ENCODE measurements at places on chromosomes 2 and 18. TPM values are rescaled to one million over a fixed set of nuclear protein-coding genes. Genes with fewer than 3 reads are reported as not detected.

GRCh38 chr2:187962538-187962937 is 329.1 kb upstream of the GULP1 start:
- no peak for DNase-seq

GRCh38 chr18:75003039-75003438 is 205.9 kb downstream of the PTGR3 start:
- no peak for DNase-seq

DNA sequence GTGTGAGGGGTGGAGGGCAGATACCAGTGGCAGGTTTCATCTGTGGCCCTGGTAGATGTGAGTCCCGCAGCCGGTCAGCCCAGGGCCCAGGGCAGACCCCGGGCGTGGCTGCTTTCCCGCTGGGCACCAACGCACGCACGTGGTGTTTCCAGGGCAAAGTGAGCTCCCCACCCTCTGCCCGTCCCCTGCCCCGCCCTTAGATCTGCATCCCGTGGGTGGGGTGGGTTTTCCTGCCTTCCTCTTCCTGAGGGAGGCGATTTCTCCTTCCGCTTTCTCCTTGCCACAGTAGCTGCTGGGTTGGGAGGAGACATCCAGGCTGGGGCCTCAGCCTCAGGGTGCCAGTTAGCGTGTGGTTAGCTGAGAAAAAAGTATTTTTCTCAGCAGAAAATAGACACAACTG is 49.6 kb downstream of the ODC1 start:
- DNase-seq, result no peak

DNA sequence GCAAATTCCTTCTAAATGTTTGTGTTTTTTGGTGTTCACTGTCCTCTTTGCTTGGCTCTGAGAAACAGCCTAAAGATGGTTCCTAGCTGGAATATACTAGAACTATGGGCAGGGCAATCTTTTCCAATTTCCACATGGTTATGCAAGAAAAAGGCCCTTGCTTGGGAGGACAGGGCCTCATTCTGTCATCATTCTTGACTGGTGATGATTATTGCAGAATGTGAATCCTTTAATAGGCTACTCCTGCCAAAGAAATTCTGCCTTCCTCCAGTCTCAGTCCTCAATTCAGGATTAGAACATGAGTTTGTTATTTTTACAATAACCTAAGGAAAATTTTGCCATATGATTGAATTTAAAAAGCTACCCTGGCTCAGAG is 218.7 kb downstream of the HNMT start:
- no peak for DNase-seq

- DNase-seq, result no peak
Measured at GRCh38 chr2:88852753-88853402, 161.4 kb downstream of the RPIA start.

- DNase-seq, result no peak
Measured at GRCh38 chr2:201122276-201122675, 6.3 kb downstream of the CFLAR start.

DNA sequence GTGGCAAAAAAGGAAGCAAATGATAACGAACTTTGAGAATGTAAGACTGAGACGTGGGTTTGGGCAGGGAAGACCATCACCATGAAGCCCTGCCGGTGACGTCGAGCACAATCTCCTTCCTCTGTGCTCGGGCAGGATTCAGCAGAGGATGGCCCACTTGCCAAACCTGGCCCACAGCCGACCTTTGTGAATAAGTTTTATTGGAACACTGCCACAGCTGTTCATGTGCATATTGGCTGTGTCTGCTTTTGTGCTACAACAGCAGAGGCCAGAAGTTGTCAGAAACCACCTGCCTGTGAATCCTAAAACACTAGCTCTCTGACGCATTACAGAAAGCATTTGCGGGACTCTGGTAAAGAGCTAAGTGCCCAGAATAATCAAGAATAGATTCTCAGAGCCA is 223.9 kb downstream of the MYT1L start:
- peak; percentile 3 for DNase-seq

DNA sequence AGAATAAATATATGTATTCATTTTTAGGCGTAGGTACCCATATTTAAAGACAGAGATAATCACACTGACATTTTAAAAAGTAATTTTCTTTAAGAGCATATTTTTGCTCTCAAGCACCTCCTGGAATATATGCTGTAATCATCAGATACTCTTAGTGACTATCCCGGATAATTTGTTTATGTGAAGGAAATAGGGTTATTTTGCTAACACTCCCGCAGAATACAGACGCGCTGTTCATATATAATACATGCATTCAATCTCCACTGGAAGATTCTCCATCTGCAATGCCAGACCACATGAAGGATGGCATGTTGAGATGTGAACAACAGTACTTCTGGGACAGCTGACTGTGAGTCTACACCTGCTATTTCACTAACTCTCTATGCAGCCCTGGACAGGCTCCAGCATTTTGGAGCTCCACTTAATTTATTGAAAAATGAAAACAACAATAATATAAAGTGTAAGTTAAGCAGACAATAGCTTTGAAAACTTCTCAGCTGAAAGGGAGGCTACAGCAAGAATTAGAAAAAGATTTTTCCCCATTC is 430.6 kb downstream of the TMX3 start:
- DNase-seq, result peak; percentile 70

DNA sequence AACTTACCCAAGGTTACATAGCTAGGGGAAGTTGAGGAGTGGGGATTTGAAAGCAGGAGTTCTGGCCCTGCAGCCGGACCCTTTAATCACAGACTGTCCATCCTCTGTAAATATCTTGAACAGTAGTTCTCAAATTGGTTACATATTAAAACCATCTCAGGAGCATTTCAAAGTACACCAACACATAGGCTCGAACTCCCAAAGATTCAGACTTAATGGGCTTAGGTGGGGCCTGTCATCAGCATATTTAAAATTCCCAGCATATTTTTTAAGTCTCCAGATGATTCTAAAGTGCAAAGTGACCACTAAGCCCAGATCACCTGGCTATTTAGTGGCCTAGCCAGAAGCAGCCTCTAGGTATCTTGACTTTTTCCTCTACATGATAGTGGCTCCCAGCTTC is 192.2 kb downstream of the ZNF385B start:
- DNase-seq, result no peak

DNA sequence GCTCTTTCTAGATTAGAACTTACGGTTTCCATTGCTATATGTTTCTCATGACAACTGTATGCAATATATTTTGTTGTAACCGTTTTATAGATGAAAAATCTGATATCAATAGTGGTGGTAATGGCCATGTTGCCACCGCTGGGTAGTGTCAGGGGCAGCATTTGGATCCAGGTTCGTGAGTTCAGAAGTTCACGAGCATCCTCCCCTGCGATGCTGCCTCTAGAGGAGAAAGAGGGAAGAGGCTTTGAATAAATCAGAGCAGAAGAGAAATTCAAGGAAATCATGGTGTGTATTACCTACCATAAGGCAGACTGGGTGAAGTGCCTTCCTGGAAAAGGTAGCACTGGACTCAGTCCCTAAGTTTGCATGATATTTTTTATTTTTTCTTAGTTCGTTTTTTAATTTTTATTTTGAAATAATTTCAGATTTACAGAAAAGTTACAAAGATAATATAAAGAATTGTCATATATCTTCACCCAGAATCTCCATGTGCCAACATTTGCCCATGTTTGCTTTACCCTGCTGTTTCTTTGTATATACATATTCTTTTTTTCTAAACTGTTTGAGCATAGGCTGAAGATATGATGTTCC is 3.3 kb upstream of the ZBTB7C start:
- DNase-seq, result peak; percentile 62

DNA sequence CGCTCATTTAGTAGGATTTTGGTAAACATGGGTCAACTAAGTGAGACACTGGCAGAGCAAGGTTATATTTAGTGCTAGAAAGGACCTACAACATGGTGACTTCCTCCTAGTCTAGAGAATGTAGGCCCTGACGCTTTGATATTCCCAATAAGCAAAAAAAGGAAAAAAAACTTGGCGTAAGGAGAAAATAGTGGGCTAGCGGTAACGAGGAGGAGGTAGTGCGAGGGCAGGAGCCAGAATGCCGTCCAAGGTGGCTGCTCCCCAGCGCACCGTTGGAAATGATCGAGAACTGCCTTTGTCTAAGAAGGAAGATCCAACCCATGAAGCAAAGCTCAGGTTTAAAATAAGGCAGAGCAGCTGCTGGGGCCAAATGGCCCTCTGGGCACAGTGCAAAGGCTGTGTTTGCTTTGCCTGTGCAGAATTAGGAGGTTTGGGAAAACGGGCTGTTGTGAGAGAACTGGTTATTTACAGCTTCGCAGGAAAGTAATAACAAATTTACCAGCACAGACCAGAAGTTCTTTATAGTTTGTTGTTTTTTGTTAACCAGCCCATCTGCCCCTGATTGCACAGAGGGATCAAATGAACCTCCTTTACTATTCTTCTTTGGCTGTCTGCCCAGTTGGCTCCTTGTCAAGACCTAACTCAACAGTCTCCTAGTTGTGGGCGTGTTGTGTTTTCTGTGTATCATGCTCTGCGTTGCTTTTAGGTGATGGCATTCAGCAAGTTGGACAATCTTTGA is 86.6 kb downstream of the ITGB1BP1 start:
- DNase-seq, result peak; percentile 93

DNA sequence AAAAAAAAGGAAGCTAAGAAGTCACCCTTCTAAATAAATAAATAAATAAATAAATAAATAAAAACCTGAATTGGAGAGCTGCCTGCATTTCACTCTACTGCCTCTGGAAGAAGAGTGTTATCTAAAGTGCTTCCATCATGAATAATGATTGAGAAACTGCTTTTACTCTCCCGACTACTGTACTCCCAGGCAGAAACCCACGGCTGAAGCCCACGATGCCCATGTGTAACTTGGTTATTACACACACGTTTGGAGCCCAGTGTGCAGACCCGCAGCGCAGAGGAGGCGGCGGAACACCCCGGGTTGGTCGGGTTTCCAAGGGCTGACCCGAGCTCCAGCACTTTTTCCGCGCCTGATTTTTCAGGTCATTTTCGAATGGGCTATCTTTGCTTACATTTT is 697 bp upstream of the SPATS2L start:
- DNase-seq, result peak; percentile 69

GRCh38 chr2:231059756-231060155 is 3.1 kb downstream of the PSMD1 start:
- DNase-seq, result no peak

DNA sequence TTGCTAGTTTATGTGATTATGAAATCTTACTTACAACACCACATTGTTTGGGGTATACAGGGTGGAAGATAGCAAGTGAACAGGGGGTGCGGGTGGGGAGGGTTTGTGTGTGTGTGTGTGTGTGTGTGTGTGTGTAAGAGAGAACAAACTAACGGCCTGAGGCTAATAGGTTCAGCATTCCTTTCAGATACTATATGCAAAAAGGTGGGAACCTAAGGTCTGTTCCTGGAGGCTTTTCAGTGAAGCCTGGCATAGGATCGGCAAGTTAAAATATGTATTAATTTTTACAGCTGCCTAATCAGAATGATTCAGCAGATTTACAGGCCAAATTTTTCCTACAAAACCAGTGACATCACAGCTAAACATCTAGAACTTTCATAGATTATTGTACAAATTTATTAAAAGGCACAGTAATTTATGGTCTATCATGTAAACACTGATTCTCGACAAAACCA is 7.6 kb upstream of the SPDYA start:
- DNase-seq, result peak; percentile 14

- no peak for DNase-seq
Measured at GRCh38 chr2:198639580-198639979, 818.2 kb downstream of the SATB2 start.

DNA sequence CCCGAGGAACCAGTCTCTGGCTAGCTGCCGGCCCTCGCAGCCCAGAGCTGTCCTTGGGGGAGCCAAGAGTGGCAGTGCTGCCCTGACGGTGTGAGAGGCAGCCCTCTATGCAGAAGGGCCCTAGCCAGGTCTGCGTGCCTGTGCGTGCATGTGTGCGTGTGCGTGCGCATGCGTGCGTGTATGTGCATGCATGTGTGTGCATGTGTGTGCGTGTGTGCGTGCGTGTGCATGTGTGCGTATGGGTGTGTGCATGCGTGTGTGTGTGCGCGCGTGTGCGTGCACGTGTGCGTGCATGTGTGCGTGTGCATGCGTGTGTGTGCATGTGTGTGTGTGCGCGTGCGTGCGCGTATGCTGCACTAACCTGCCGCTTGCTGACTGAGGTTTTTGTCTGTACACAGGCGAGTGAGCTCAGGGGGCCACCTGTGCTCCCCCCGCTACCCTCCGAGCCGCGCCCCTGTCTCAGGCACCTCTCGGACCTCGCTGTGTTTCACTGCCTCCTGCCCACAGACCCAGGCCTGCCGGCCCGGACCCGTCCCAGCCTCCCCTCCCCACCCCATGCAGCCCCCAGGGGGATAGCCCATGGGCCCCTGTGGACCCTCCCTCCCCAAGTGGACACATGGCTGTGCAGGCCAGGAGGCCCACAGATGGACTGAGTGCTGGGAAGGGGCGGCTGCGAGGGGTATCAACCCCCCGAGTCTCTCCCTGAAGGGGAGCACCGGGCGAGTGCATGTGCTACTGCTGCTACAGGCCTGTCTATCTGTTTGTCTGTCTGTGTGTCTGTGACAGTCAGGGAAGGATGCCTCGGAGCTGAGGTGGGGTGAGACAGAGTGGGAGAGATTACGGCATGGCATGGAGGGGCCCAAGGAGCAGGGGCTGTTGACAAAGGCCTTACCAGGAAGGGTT is 31.3 kb downstream of the SPEG start:
- DNase-seq, result no peak

- DNase-seq, result no peak
Measured at GRCh38 chr2:101776172-101777043, 78.9 kb downstream of the MAP4K4 start.

GRCh38 chr2:11406267-11406957 is 59.5 kb downstream of the E2F6 start:
- DNase-seq, result no peak

DNA sequence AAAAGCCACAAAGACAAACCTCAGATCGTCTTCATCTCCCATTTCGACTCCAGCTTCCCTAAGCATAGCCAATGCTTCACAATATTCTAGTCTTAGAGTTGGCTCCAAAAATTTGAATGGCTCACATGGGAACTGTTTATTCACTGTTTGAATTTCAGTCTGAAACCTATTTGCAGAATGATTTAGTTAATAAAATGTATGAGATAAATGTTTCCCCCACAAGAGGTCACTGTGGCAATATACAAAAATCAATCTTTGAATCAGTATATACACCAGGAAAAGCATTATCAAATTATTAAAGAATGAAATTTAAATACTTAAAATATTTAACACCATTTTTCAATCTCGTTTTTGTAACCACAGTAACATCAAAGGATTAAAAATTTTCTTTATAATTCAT is 40.0 kb upstream of the MCM6 start:
- peak; percentile 51 for DNase-seq

GRCh38 chr18:45879681-45880655 is 54.5 kb downstream of the SIGLEC15 start:
- peak; percentile 70 for DNase-seq

- DNase-seq, result no peak
Measured at GRCh38 chr2:71603311-71603811, 150.0 kb downstream of the DYSF start.

DNER gene
- 0.05 TPM for total RNA-seq

C2orf80 gene
- not detected for total RNA-seq

ZRANB3 gene
- total RNA-seq, result 7.9 TPM

CELF4 gene
- total RNA-seq, result not detected

TNFAIP6 gene
- total RNA-seq, result 8.8 TPM

CHST9 gene
- total RNA-seq, result not detected

CNGA3 gene
- 0.10 TPM for total RNA-seq

SPDYA gene
- 1.3 TPM for total RNA-seq

ADAM23 gene
- 4.9 TPM for total RNA-seq

RTP5 gene
- 0.08 TPM for total RNA-seq

C18orf32 gene
- total RNA-seq, result 59.5 TPM

Measured in myocyte (in vitro differentiated cells).